OCI-M1 (cell line): ENCODE measurements at places on chromosomes 7 and 10.
A peak's percentile ranks its signal among the peaks of the same experiment; 100 is the strongest.

- DNase-seq, result no peak
Observed at GRCh38 chr10:102564209-102564834, 60.5 kb downstream of the SUFU start.

GRCh38 chr10:107552963-107553362 is 388.5 kb upstream of the SORCS1 start:
- no peak for DNase-seq

- DNase-seq, result peak; percentile 40
Observed at GRCh38 chr7:121198502-121198901, 130.3 kb upstream of the WNT16 start.

- DNase-seq, result no peak
Observed at GRCh38 chr7:36231406-36231805, 78.4 kb downstream of the EEPD1 start.

DNA sequence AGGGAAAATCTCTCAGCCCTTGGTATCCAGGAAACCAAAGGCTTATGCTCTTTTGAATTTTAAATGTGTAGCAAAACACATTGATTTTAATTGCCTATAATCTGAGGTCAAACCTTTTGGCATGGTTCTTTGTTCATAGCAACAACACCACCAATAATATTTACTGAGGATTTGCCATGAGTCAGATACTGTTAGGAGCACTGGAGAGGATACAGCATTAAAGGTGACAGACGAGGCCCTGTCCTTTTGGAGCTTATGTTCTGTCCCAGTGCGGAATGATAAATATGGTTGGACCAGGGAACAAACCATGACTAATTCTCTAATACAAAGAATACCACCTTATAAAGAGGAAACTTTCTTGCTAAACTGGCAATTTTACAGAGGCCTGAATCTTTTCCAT is 176.6 kb downstream of the CTNNA3 start:
- DNase-seq, result no peak

- DNase-seq, result peak; percentile 57
Observed at GRCh38 chr7:96831446-96831845, 121.8 kb upstream of the SEM1 start.

DNA sequence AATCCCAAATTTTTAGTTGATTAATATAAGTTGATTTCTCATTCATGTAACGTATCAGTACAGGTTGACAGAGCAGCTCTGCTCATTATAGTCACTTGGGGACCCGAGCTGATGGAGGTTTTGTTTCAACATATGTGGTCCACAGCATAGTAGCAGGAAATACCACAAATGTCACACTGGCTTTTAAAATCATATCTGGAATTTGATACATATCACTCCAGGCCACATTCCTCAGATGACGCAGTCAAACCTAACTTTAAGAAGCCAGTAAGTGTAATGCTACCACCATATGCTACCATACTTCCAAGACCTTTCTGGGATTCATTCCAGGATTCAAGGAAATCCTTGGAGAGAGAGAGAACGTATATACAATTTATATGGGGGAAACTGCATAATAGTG is 156.3 kb downstream of the PHF14 start:
- DNase-seq, result no peak

DNA sequence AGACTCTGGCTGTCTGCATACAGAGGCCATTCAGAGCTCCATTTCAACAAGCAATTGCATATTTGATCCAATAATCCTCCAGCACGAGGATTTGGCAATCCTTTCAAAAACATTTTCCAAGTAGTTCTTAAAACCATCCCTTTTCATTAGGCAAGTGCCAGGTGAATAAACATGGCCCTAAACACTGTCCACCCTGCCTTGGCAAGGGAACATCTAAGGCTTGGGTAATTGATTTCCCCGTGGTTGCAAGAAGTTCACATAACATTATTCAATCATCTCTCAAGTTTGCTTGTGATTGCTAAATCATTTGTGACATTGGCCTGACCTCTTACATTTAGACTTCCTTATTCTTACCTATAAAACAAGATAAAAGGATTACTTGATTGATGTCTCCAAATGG is 175.2 kb downstream of the CTTNBP2 start:
- DNase-seq, result no peak

DNA sequence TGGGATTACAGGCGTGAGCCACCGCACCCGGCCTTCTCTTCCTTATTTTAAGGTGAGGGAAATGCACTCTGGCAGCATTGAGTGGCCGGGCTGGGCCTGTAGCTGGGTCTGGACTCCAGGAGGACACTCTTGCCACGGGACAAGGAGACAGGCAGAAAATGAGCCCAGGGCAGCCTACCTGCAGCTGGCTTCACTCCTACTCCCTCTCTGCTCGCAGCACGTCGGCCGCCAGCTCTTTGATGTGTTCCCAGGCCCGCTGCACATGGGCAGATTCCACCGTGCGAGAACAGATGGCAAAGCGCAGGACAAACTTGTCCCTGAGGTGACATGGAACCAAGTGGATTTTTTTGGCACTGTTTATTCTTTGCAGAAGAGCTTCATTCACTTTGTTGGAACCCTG is 12.9 kb upstream of the FIGNL1 start:
- no peak for DNase-seq

DNA sequence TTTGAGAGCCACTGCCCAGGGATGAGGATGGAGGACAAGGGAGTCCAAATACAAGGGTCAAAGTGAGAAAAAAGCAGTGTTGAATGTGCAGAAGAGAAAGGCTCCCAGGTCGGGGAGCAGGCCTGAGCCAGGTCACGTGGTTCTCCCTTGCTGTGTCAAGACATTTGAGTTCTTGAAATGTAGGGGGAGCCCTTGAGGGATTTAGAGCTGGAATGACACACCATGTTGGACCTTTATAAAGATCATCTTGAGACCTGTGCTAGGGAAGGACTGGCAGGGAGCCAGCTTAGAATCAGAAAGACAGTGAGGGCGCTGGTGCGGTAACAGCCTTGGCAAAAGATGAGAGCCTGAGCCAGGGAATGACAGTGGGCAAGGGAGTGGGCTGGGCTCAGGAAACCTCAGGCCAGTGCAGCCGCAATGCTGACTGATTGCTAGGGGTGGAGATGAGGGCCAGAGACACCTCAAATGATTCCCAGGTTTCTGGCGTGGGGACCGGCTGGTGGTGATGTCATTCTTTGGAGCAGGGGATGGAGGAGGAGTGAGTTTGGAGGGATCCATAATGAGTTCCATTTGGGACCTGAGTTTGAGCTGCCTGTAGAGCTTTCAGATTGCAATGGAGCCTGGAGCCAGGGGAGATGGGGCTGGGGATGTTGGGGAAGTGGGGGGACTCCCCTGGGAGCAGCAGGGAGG is 120.1 kb downstream of the PTPN20 start:
- DNase-seq, result peak; percentile 64

DNA sequence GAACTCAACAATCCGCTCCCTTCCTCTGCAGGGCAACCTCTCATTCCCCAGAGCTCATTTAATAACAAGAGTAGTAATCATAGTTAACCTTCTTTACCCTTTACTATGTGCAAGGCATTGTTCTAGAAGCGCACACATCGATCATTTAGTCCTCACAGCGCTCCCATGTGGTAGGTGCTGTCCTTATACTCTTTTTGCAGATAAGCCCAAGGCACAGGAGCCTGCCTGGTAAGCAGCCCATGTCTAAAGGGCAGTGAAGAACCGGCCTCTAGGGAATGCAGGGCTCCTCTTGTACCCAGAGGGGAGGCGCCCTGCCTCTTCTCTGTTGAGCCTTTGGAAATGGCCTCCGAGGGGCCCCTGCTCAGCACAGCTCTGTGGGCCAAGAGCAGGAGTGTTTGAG is 14.3 kb downstream of the CHST3 start:
- DNase-seq, result peak; percentile 54

DNA sequence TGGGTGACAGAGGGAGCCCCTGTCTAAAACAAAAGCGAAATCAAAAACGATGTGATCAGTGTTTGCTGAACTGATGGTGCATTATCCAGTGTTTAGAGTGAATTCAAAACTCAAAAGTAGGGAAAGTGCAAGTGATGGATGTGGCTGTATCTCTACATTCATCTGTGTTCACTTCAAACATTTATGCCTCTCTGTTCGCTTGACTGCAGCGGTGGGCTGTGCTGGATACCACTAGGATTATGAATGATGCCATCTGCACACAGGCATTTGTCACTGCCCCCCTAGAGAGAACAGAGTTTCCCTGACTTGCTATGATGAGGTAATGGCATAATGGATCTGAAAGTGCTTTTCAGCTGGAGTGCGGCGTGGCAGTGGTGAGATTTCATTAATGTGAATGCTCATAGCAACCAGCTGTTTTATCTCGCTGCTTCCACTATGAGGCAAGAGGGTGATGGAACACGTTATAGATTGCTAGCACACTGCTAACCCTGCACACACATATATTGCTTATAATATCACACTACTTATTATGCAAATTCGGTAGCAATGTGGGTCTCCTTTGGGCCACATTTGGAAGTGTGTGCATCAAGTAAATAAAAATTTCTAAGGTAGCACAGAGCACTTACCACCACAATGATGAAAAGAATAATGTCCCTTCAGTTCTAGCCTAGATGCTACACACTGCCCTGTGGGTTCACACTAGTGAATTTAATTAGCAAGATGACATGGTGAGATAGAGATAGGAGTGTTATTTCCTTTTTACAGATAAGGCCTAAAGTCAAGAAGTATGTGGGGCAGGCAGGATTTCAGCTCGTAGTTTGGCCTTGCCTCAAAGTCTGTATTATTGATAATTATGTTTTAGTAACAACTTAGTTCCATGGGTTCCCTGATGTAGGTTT is 164.7 kb downstream of the CAMK1D start:
- DNase-seq, result no peak

GRCh38 chr10:50823789-50824188 is 61.6 kb downstream of the A1CF start:
- no peak for DNase-seq

GRCh38 chr10:26556748-26557640 is 118.9 kb downstream of the APBB1IP start:
- DNase-seq, result peak; percentile 78

DNA sequence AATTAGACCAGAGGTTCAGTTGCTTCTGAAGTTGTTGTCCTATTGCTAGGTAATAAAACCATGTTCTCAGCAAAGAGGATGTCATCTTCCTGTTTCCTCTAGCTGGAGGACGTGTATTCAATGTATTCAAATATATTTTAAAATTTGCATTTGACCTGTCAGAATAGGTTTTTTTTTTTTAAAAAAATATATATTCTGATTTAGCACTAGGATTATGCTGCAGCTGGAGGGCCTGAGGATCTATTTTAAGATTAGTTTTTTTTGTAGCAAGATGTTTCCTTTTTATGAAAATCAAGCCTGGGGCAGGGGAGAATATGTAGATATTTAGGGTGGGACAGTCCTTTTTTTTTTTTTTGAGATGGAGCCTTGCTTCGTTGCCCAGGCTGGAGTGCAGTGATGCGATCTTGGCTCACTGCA is 337.0 kb downstream of the FRMD4A start:
- DNase-seq, result no peak

DNA sequence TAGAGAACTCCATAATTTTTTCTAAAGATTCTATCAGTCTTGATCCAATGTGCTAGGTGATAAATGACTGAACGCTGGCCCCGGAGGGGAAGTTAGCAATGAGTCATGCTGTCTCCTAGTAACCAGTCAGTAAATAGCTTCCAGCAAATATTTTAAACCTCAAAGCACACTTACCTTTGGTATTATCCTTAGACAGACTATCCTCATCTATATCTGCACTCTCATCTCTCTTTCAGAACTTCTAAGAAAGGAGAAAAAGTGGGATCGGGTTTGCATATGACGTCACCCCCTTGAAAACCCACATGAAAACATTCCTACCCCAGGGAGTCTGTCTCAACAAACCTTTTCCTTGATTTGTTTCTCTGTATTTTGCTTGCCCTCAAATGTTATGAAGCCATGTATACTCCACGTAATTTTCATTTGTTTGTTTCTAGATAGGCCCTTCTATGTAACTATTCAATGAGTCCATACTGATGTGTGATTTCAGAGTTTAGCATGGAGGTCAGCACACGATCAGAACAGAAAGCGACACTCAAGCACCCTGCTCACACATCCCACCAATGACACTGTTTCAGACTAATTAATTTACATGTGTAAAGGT is 174.9 kb upstream of the NRP1 start:
- peak; percentile 85 for DNase-seq

DNA sequence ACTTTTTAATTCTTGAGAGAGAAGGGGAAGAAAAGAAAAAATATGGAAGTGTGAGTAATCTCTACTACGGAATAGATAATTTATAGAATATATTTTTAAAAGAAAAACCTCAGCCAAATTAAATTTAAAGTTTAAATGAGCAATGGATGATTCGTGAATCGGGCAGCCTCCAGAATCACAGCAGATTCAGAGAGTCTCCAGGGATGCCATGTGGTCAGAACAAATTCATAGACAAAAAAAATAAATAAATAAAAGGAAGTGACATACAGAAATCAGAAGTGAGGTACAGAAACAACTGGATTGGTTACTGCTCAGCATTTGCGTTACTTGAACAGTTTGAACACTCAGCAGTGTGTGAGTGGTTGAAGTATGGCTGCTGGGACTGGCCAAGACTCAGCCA is 53.0 kb downstream of the PHYHIPL start:
- DNase-seq, result no peak

DNA sequence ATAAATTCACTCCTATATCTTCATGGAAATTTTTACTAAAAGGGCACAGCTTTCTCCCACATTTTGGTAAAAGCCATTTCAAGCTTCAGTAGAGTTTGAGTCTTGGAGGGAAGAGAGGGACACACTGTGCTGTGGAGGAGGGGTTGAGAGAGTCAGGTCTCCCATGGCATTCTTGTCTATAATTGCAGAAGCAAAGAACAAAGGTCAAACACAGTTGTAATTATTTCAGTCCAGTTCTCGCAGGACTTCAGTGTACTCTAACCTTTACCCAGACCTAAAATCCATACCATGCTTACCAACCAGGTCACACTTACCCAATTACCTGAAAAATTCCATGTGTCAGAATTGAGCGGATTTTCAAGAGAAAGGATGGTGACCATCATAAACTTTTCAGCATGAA is 298.4 kb downstream of the XPNPEP1 start:
- no peak for DNase-seq

- DNase-seq, result no peak
Observed at GRCh38 chr7:145817687-145818086, 298.9 kb upstream of the CNTNAP2 start.

DNA sequence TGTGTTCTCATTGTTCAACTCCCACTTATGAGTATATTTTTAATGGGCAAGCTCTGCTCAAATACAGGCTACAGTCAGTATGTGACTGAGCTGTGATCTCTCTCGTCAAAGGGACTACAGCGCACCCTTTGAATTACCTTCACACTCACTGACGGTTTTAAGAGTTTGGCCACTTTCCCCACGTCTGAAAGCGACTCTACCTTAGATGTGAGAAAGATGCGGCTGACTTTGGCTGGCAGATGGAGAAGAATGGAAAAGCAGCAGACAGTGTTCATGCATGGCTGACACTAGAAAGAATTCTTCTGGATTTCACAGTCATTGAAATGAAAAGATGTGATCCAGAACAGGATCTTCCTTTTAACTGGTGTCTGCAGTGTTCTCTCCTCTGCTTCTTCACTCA is 2.0 kb upstream of the ATRNL1 start:
- DNase-seq, result no peak

GRCh38 chr10:100448951-100449350 is 13.9 kb upstream of the WNT8B start:
- no peak for DNase-seq

GRCh38 chr10:9069136-9069535 is 1014.6 kb downstream of the GATA3 start:
- no peak for DNase-seq
